ENCODE measurements at places on chromosomes 2 and 18. TPM values are rescaled to one million over a fixed set of nuclear protein-coding genes. Genes with fewer than 3 reads are reported as not detected.

GRCh38 chr2:123061534-123061933 lies 963.6 kb upstream of the CNTNAP5 start:
- no peak for DNase-seq

DNA sequence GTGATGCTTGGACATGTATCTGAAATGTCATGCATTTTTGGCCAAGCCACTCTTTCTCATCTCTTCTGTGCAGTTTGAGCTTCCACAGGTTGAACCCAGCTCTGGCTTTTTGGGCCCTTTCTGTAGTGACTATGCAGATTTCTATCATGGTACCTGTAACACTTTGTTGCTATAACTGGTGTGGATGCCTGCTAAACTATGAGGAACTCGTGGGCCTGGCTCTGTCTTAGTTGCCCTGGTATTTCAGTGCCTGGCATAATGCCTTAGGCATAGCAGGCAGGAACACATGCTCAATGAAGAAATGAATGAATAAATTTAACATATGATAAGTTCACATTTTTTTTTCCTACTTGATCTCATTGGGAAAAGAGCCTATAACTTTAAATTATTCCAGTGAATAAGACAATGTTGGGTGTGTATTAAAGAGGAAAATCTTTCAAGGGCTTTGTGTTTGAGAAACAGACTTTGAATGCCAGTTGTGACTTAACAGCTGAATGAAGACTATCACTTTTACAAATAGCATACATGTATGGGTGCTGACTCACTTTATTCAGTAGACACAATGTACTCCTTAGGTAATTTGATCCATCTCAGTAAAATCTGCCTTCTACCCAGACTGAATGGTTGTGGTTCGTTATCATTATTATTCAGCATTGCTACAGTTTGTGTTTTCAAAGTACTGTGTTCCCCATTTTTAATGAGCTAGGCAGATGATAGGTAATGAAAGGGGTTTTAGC lies 86.4 kb upstream of the MAP4K3 start:
- no peak for DNase-seq

MPP4 gene
- polyA plus RNA-seq, result not detected

DNA sequence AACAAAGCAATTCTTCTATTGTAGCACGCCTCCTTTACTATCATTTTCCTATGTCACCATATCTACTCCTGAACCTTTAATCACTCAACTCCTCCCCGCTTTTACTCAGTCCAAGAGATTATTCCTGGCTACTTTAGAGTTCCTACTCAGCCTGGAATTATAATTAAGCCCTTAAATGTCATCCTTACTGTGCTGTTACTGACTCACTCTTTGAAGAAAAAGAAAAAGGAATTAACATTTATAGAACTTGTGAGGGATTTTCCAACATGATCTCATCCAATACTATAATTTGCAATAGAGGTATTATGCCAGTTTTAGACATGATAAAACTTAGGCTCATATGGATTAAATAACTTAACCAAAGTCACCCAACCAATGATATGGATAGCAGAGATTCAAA lies 61.7 kb downstream of the CCDC88A start:
- DNase-seq, result no peak

GRCh38 chr18:6370886-6371635 lies 43.6 kb downstream of the L3MBTL4 start:
- no peak for DNase-seq

FAM228B gene
- 20.4 TPM for polyA plus RNA-seq

- no peak for DNase-seq
Observed at GRCh38 chr2:68432696-68433658, 34.1 kb downstream of the FBXO48 start.

DNA sequence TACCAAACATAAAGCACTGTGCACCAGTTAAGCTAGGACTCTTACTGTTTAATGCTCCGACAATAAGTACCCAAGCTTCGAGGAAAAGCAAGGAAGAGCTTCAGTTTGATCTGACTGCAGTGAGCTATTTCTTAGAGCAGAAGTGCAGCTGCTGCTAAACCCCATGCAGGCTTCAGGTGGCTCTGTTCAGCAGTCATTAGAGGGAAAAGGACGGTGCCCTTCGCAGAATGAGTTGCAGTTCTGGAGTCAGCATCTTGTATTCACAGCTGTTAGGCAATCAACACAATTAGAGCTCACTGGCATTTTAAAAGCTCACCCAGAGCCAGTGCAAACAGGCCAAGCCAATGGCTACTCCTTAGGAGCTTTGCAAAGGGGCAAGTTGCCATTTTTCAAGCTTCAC lies 1.5 kb upstream of the CERKL start:
- no peak for DNase-seq

GRCh38 chr2:149155196-149155969 lies 116.9 kb downstream of the LYPD6B start:
- DNase-seq, result no peak

LRRC30 gene
- 5.7 TPM for polyA plus RNA-seq

- DNase-seq, result no peak
Observed at GRCh38 chr2:187577310-187577709, 23.1 kb upstream of the TFPI start.

MPPE1 gene
- 32.8 TPM for polyA plus RNA-seq

PID1 gene
- 19.1 TPM for polyA plus RNA-seq

DNA sequence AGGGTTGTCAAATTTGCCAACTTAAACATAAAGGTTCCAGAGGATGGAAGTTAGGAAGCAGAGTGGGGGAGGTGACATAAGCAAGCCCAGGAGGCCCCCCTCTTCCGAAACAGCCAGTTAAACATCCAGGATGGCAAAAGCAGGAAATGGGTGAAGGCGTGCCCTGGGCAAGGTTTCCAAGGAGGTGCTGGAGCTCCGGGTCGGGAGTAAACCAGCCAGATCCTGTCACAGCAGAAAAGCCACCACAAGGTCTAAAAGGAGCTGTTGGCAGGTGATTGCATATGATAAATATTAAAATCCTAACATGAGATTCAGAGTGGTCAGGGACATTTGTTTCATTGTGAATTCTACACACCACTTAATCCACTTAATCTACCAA lies 572.2 kb upstream of the SALL3 start:
- no peak for DNase-seq

SKA1 gene
- 8.4 TPM for polyA plus RNA-seq

PASK gene
- polyA plus RNA-seq, result 4.9 TPM

SIX3 gene
- polyA plus RNA-seq, result not detected

TPO gene
- 0.23 TPM for polyA plus RNA-seq

DNA sequence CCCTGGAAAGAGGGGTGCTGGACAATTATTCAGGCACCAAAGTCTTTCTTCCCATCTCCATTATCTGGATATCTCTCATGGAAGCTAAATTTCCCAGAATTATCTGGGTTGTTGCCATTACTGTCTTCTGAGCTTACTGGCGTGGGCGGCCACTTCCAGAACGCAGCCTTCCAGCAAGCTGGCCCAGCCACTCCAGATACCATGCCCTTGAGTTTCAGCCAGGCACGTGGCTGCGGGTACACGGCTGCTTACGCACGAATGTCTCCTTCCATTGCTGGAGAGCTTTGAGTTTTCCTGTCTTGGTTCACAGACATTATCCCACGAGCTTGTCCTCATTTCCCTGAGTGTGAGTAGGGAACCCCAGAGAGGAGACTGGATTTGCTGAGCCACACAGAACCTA lies 32.7 kb downstream of the CELF4 start:
- DNase-seq, result no peak

SLC4A3 gene
- 11.8 TPM for polyA plus RNA-seq

DNA sequence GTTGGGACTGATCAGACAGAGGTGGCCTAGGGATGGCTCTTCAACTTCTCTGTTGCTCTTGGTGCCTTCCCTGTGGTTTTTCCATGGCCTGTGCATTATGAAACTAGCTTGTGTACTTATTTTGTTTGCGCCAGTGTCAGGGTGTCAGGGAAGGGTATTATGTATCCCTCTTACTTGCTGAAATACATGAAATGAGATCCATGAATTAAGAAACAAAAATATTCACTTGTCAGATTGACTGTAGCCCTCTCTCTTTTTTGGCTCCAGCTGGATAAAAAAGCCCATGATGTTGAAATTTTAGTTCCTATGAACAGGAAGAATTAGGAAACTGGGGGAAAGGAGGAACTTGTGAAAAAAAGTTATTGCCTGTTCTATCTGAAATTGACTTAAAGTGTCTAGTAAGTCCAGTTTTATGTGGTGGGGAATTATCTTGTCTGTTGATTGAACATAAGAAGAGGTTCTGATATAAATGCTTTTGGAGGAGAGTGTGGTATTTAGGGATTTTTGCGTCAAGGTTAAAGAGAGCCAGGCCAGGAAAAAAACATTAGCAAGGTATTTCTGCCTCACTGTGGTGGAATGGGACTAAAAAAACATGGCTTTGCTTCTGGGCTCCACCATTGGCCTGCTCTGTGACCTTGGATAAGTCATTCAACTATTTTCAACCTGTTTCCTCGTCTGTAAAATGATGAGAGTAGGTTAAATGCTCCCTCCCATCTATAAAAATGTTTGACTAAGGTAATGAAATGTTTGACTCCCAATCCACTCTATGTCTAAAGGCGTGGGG lies 12.0 kb downstream of the UGP2 start:
- DNase-seq, result no peak

DNA sequence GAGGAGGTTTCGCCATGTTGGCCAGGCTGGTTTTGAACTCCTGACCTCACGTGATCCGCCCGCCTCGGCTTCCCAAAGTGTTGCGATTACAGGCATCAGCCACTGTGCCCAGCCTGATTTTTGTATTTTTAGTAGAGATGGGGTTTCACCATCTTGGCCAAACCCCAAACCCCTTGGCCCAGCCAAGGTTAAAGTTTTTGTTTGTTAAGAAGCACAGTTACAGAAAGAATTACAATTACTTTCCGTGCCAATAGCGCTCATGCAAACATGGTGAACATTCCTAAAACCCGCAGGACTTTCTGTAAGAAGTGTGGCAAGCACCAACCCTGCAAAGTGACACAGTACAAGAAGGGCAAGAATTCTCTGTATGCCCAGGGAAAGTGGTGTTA lies 26.1 kb downstream of the ITSN2 start:
- no peak for DNase-seq

- DNase-seq, result no peak
Observed at GRCh38 chr2:108629417-108629816, 89.9 kb upstream of the RANBP2 start.

GRCh38 chr2:29562319-29562718 lies 359.1 kb downstream of the ALK start:
- no peak for DNase-seq

DNA sequence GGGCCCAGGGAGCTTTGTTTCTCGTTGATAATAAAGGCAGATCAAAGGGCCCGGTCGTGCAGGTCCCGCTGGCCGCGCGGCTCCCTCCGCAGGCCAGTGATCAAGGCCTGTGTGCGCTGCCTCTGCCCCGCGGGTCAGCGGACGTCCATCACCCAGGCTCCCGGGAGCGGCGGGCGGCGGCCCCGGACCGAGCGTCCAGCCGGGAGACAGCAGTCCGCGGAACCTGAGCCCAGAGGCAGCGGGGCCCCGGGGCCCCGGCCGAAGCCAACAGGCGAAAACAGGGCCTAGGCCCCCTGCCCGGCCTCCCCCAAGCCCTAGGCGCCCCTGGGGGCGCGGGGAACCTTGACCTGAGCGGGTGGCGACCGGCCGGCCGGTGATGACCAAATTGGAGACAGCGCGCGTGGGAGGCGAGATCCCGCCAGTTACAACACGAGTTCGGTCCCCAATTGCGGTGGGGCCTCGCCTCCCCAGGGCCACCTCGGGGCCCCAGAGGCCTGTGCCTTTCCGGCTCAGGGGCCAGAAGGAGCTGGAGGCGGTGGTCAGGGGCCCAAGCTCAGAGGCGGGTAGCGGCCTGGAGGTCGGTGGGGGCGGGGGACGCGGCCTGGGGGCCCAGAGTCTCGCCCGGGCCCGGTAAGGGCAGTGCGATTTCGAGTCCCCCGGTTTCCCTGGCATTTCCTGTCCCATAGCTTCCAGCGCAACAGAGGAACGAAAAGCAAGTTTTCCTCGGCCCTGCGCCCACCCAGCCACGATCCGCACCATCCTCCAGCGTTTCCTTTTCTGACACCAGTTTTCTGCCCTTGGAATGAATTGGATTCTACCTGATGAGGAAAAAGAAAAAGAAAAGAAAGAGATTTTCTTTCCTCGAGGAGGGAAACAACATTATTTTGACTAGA lies 5.9 kb downstream of the SP9 start:
- DNase-seq, result no peak

DNA sequence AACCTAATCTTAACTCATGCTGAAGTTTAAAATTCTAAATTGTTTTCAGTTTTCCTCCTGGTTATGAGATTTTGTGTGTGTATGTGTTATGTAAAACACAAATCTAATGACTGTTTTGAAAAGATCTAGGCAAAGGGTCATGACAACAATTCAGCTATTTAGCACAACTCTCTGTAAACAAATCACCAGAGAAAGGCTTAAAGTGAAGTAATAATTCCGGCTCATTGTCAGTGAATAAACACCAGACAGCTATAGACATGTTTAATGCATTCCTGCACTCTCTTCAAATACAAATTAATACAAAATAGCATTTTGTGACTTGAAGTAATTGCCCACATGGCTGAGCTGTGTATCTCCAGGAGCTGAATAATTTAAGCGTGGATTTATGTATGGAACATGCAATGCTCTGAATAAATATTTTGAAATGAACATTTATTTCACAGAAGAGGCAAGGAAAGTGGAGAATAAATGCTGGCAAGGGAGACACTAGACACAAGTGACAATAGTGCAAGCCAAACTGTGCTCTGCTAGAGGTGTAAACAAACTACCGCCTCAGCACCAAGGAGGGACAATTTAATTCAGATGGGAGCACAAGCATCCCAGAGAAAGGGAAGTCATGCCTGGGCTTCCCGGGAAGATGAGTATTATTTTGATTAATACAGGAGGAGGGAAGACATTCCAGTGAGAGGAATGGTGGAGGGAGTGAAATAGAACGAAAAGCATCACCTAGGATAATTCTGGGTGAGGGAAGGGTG lies 133.6 kb upstream of the XPO1 start:
- no peak for DNase-seq

GRCh38 chr2:33340280-33340679 lies 136.2 kb upstream of the RASGRP3 start:
- DNase-seq, result no peak

GRCh38 chr2:66507673-66508201 lies 72.8 kb downstream of the MEIS1 start:
- DNase-seq, result peak; percentile 38

DNA sequence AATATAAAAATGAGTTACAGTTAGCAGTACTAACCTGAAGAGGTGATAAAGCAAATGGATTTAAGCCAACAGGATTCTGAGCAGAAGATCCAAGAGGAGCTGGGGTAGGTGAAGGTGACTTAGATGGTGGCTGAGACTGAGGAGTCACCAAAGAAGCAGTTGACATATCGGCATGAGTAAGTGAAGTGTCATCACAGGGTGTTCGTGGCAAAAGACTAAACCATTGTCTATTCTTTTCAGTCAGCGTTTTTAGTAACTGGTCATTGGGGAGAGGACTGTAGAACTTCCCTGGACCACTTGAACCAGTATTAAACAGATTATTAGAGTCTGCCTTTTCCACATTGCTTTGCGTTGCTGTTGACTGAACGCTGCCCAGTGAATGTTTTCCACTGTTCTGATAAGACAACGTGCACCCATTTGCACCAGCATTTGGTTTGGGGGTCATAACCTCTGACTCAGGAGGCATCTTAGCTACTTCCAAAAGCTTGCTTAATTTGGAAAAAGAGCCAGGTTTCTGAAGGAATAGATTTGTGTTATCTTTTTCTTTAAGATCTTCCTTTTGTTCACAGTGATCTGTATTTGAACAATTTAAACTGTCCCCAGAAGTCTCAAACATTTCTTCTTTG lies 63.3 kb upstream of the WDSUB1 start:
- no peak for DNase-seq

POTEC gene
- polyA plus RNA-seq, result 0.04 TPM

ASAP2 gene
- polyA plus RNA-seq, result 24.6 TPM

Measured in muscle of arm (tissue), 14 donors.